ENCODE measurements at places on chromosomes 13 and 19.

DNA sequence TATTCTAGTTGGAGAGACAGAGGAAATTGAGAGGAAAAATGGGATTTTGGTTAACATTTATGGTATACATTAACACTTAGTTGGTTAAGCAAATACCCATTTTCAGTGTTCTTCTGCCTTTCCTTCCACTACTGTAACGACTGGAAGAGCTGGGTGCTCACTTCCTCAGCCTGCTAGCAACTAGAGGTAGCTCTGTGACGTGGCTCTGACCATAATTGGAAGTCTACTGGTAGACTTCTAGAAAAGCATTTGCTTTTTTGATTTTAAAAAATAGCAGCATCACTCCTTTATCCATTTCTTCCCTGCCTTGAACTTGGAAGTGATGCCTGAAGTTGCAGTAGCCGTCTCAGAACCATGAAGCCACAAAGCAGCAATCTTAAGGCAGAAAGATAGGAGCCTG lies 15.9 kb downstream of the NHLRC3 start:
- DNase-seq, result no peak

- DNase-seq, result no peak
Measured at GRCh38 chr19:49396738-49397505, 8.9 kb downstream of the KASH5 start.

GRCh38 chr13:114067381-114067885 lies 65.0 kb downstream of the RASA3 start:
- DNase-seq, result no peak

DNA sequence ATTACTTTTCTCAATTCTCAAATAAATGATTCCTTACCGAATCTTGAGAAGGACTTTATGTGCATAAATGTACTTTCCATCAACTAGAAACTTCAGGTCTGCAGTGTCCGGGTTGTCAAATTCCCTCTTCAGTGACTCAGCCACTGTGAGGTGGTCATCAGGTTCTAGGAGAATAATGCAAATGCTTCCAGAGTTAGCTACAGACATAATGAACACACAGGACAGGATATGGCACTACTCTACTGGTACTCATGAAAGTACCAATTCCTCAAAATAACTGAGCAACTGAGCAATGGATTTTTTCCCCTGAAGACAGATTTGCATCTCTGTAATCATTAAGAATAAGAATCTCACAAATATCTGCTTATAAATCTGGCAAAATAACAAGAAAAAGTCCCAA lies 31.2 kb downstream of the RCBTB2 start:
- no peak for DNase-seq

DNA sequence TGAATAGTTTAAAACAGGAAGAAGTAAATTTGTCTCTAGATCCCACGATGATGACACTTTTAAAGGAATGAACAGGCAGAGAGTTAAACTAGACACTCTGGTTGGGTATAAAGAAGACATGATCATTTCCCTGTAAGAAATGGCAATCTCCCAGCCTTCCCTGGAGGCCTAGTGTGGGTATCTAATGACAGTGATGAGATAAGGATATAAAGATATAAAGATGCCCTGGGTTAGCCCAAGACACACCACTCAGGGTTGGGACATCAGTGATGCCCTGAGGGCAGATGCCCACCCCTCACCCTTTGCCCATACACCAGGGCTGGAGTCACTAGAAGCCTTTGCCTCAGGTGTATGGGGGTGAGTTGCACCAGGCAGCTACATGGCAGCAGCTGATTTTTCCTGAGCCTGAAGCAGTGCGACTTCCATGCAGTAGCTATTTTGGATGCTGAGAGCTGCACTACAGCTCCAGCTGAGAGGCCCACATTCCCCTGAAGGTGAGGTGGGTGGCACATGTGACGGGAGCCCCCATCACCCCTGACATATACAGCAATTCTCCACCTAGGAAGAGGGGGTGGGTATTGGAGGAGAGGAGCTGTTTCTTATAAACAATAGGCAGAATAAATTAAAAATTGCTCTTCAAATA lies 177.5 kb downstream of the NDFIP2 start:
- no peak for DNase-seq

DNA sequence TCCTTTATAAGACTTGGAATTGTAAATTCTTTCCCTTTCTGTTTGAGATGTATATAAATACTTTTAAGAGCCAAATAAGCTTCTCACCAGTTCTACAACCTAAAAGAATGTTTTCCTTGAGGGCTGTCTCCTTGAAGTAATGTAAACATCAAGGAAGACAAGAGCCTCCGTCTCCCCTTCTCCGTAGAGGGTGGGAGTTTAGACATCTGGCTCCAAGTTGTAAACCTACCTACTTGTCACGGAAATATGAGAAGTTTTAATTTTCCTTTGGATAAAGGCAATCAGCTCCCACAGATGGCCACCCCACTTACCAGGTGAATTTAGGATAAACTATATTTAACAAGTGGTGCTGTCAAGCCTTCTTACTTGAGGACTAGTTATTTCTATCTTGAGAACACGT lies 237.9 kb downstream of the NALCN start:
- DNase-seq, result no peak
